CD4-positive, alpha-beta memory T cell (primary cell): ENCODE measurements at places on chromosomes 3 and 15.
A peak's percentile ranks its signal among the peaks of the same experiment; 100 is the strongest.

- DNase-seq: no peak
- no peak overlapping the region for H3K27ac ChIP-seq
- H3K4me3 ChIP-seq: no peak overlapping the region
- no peaks in the 10 kb centered on the region for H3K27me3 ChIP-seq
Measured at GRCh38 chr3:58999134-58999773, 50.6 kb downstream of the CFAP20DC start.

GRCh38 chr3:171829841-171830517 is 13.2 kb upstream of the TMEM212 start:
- H3K27me3 ChIP-seq: no peaks in the 10 kb centered on the region
- peaks cover 4% of the 10 kb centered on the region for H3K4me1 ChIP-seq
- no peak for DNase-seq
- H3K36me3 ChIP-seq: no peaks in the 10 kb centered on the region

DNA sequence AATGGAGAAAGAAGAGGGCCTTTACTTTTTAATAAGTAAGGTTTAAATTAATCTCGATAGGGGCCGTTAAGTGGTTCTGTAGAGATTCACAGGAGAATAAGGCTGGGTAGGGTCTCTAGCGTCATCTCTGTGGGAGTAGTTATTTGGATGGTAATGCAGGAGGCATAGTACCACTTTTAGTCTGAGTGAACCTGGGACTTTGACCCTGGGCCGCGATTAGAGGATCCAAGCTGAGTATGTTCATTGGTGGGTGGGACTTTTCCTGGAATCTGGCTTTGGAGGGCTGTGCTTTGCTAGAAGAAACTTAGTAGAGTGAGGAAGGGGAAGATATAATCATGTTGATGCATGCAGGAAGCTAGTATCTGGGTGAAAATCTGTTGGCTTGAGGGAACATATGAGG is 4.0 kb downstream of the LPP start:
- H3K4me3 ChIP-seq: no peak overlapping the region
- H3K4me1 ChIP-seq: peaks cover 53% of the 10 kb centered on the region
- no peak for DNase-seq
- H3K36me3 ChIP-seq: no peaks in the 10 kb centered on the region
- no peak overlapping the region for H3K27ac ChIP-seq

GRCh38 chr3:53604232-53604631 is 109.8 kb downstream of the CACNA1D start:
- no peaks in the 10 kb centered on the region for H3K4me1 ChIP-seq
- no peak for DNase-seq
- no peak overlapping the region for H3K27ac ChIP-seq

GRCh38 chr3:195060531-195061291 is 210.2 kb downstream of the XXYLT1 start:
- H3K27me3 ChIP-seq: no peaks in the 10 kb centered on the region
- H3K4me3 ChIP-seq: no peak overlapping the region
- H3K36me3 ChIP-seq: no peaks in the 10 kb centered on the region
- no peaks in the 10 kb centered on the region for H3K4me1 ChIP-seq
- no peak for DNase-seq

GRCh38 chr3:45795509-45795881 is 841 bp downstream of the SLC6A20 start:
- H3K36me3 ChIP-seq: no peaks in the 10 kb centered on the region
- no peak overlapping the region for H3K27ac ChIP-seq
- H3K27me3 ChIP-seq: peaks cover 23% of the 10 kb centered on the region
- DNase-seq: peak; percentile 21
- H3K4me1 ChIP-seq: peaks cover 8% of the 10 kb centered on the region

GRCh38 chr3:22969276-22969675 is 233.9 kb upstream of the UBE2E2 start:
- DNase-seq: no peak
- no peaks in the 10 kb centered on the region for H3K36me3 ChIP-seq
- H3K4me3 ChIP-seq: no peak overlapping the region
- no peaks in the 10 kb centered on the region for H3K4me1 ChIP-seq
- no peaks in the 10 kb centered on the region for H3K27me3 ChIP-seq
- H3K27ac ChIP-seq: no peak overlapping the region

DNA sequence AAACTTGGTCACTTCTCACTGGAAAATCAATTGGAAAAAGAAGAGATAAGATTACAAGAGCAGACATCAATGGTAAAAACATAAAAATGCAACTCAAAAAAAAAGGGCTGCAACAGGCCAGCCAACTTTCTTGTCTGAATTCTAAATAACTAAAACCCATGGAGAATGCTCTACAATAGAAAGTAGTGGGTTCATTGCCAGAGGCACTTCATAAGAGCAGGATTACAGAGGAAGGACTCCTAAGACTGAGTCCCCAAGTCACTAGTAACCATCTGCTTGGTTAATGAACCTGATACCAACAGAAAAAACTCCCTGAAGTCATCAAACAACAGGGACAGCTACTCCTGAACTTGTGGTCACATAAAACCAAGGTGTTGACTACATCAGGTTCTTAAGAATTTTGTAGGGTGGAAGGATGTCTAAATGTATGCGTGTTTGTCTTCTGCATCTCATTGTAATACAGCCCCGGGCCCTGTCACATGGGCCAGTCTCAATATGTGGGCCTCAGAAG is 148.6 kb downstream of the IMPG2 start:
- no peak overlapping the region for H3K4me3 ChIP-seq
- no peaks in the 10 kb centered on the region for H3K36me3 ChIP-seq
- H3K27ac ChIP-seq: no peak overlapping the region
- no peaks in the 10 kb centered on the region for H3K4me1 ChIP-seq

- no peaks in the 10 kb centered on the region for H3K36me3 ChIP-seq
- H3K27me3 ChIP-seq: peaks cover 4% of the 10 kb centered on the region
- DNase-seq: no peak
- H3K4me1 ChIP-seq: peaks cover 23% of the 10 kb centered on the region
- H3K27ac ChIP-seq: no peak overlapping the region
- no peak overlapping the region for H3K4me3 ChIP-seq
Measured at GRCh38 chr3:127634653-127635052, 5.7 kb downstream of the PODXL2 start.

- no peaks in the 10 kb centered on the region for H3K4me1 ChIP-seq
- no peak overlapping the region for H3K4me3 ChIP-seq
- H3K27ac ChIP-seq: no peak overlapping the region
- H3K27me3 ChIP-seq: no peaks in the 10 kb centered on the region
- DNase-seq: no peak
Measured at GRCh38 chr3:178152031-178152806, 384.0 kb upstream of the KCNMB2 start.

DNA sequence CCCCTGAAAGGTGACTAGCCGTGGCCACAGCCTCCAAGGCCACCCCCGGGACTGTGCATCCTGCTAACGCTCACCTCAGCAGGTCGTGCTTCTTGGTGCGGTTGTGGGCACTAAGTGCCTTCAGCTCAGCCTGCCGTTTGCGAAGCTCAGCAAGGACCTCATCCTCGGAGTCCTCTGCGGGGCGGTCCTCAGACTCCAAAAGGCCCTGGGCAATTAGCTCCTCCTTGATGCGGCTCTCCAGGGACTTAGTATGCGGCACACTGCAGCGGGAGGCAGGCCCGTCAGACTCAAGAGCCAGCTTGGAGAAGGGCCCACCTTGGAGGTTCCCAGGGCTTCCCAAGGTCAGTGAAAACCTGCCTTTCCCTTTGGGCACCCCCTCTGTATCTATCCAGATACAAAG is 8.3 kb downstream of the TADA3 start:
- no peak for DNase-seq
- peaks cover 43% of the 10 kb centered on the region for H3K4me1 ChIP-seq
- H3K4me3 ChIP-seq: no peak overlapping the region

GRCh38 chr15:28983432-28984311 is 97.9 kb downstream of the APBA2 start:
- H3K4me3 ChIP-seq: no peak overlapping the region
- H3K27ac ChIP-seq: no peak overlapping the region
- H3K4me1 ChIP-seq: peaks cover 10% of the 10 kb centered on the region
- no peaks in the 10 kb centered on the region for H3K27me3 ChIP-seq
- no peaks in the 10 kb centered on the region for H3K36me3 ChIP-seq

DNA sequence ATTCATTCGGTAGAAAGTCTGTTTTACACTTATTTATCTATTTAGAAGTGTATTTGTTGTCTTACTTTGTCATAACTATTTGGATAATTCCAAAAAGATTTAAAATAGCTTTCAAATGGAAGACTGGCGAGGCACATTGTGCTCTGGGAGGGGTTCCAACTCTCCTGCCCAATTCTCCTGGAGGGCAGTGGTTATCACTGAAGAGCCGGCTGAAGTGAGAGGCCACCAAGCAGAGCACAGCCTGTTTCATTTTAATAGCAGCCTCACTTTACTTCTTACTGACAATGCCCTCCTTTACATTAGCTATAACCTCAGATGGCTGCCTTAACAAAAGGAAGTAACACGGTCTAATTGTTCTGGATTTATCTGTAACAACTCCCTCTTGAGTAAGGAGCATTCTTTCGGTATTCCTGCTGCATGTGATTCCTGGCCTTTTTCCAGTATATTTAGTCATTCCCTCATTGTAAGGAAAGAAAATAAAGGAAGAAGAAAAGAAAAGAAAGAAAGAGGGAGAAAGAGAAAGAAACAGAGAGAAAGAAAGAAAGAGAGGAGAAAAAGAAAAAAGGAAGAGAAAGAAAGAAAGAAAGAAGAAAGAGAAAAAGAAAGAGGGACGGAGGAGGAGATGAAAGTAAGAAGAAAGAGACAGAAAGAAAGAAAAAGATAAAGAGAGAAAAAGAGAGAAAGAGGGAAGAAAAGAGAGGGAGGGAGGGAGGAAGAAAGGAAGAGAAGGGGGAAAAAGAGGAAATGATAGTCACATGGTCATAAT is 339.8 kb upstream of the WNT5A start:
- no peak overlapping the region for H3K4me3 ChIP-seq
- DNase-seq: no peak
- no peaks in the 10 kb centered on the region for H3K4me1 ChIP-seq
- H3K36me3 ChIP-seq: no peaks in the 10 kb centered on the region
- H3K27ac ChIP-seq: no peak overlapping the region
- H3K27me3 ChIP-seq: no peaks in the 10 kb centered on the region

DNA sequence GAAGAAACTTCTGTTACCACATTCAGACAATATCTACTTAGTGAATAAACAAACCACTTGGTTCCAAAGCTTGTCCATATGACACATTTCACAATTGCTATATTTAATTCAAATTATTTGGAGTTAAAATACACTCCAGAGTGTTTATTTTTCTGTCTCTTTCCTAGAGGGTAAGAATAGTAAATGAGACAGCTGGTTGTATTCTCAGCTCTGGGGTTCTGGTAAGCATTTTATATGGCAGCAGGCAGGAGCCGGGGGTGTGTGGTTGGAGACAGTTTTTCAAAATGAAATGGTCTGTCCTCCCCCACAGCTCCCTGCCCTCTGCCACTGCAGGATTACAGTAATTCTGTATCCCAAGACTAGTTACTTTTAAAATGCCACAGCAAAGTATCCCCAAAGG is 10.9 kb upstream of the SEC61A1 start:
- no peak overlapping the region for H3K4me3 ChIP-seq
- no peaks in the 10 kb centered on the region for H3K4me1 ChIP-seq
- H3K27ac ChIP-seq: no peak overlapping the region
- no peaks in the 10 kb centered on the region for H3K36me3 ChIP-seq

DNA sequence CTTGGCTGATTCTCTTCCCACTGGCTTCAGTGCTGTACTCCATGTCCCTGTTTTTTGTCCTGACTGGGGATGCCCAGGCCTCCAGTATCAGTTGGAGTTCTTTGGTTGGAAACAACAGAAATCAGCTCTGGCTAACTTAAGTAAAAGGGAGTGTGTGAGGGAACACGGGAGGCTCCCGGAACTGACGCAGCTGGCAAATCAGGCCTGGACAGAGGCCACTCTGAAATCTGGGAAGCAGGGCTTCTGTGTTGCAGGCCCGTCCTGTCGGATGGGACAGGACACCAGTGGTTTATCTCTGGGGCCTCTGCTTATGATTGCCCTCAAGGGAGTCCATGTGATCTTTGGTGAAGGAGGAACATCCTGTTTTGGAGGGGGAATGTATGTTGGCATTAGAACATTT is 124.3 kb downstream of the CHCHD6 start:
- H3K27ac ChIP-seq: no peak overlapping the region
- no peaks in the 10 kb centered on the region for H3K36me3 ChIP-seq
- H3K4me3 ChIP-seq: no peak overlapping the region
- H3K27me3 ChIP-seq: no peaks in the 10 kb centered on the region

DNA sequence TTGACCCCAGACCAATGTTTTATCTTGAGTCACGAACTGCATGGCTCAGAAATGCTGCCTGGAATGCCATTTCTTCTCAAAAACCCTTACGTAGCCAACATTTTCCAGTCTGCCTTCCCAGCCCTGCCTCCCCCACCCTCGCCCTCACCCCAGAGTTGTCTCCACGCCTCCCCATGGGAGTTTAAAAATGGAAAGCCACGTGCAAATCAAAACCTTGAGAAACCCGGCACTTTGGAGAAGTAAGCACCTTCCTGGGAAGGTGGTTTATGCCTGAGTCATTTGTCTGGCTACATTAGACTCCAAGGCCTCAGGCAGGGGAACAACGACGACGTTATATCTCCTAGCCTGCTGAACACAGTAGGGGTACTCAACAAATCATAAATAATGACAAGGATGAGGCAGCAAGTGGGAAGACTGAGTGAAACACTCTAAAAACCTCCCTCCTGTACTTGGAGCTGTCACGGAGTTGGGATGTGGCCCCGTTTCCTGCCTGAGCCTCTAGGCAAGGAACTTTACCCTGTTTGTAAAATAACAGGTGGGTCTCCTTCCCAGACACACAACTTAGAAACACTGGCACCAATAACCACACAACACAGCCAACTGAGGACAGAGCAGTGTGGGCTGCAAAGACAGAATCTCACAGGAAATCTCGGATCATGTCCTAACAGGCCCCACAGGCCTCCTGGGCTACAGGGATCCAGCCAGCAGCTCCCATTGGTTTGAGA is 179.1 kb downstream of the NTRK3 start:
- no peak overlapping the region for H3K27ac ChIP-seq
- no peak overlapping the region for H3K4me3 ChIP-seq
- no peaks in the 10 kb centered on the region for H3K27me3 ChIP-seq
- no peaks in the 10 kb centered on the region for H3K36me3 ChIP-seq
- H3K4me1 ChIP-seq: no peaks in the 10 kb centered on the region

GRCh38 chr3:10459954-10460754 is 45.2 kb downstream of the ATP2B2 start:
- no peaks in the 10 kb centered on the region for H3K27me3 ChIP-seq
- peak; percentile 58 for DNase-seq
- H3K27ac ChIP-seq: no peak overlapping the region
- H3K4me1 ChIP-seq: no peaks in the 10 kb centered on the region
- no peaks in the 10 kb centered on the region for H3K36me3 ChIP-seq

- H3K27ac ChIP-seq: no peak overlapping the region
- no peaks in the 10 kb centered on the region for H3K27me3 ChIP-seq
- no peak overlapping the region for H3K4me3 ChIP-seq
- H3K36me3 ChIP-seq: no peaks in the 10 kb centered on the region
Measured at GRCh38 chr3:12198301-12198700, 39.6 kb upstream of the TIMP4 start.
